Neural crest cell (in vitro differentiated cells): ENCODE measurements at places on chromosomes 1 and 21. TPM values are rescaled to one million over a fixed set of nuclear protein-coding genes. Genes with fewer than 3 reads are reported as not detected.

Gene ITLN2
- 0.35 TPM in 1 of 2 replicates, not detected in the other for total RNA-seq

Gene TFF2
- total RNA-seq: not detected in 2 replicates

Gene IGSF9
- 23.9 and 24.5 TPM in 2 replicates for total RNA-seq

Gene CD160
- not detected in 2 replicates for total RNA-seq

Gene MYOCOS
- 0.14 and 0.21 TPM in 2 replicates for total RNA-seq

Gene CAMK2N1
- 31.4 and 34.7 TPM in 2 replicates for total RNA-seq

Gene MX2
- not detected in 2 replicates for total RNA-seq

Gene NPPB
- total RNA-seq: not detected in 2 replicates

Gene ARTN
- 0.89 and 1.0 TPM in 2 replicates for total RNA-seq

Gene FNDC10
- 14.3 and 14.5 TPM in 2 replicates for total RNA-seq

Gene FTCD
- total RNA-seq: 1.4 and 1.8 TPM in 2 replicates

Gene TSPEAR
- total RNA-seq: not detected in 2 replicates

Gene PPIE
- total RNA-seq: 51.3 and 56.2 TPM in 2 replicates

Gene GJC2
- total RNA-seq: 0.65 and 0.68 TPM in 2 replicates

Gene GBP4
- total RNA-seq: not detected in 2 replicates

Gene ANKRD65
- 0.66 and 0.89 TPM in 2 replicates for total RNA-seq

Gene GPA33
- total RNA-seq: not detected in 2 replicates

Gene ARPC5
- total RNA-seq: 87.0 and 94.6 TPM in 2 replicates

Gene ZNF695
- total RNA-seq: 21.4 and 21.8 TPM in 2 replicates

Gene CLCA4
- total RNA-seq: not detected in 2 replicates

Gene SLC35A3
- 12.0 and 12.6 TPM in 2 replicates for total RNA-seq

Gene MASP2
- 0.14 TPM in 1 of 2 replicates, not detected in the other for total RNA-seq

Gene PTGER3
- total RNA-seq: not detected in 2 replicates

Gene GPR37L1
- 0.05 TPM in 1 of 2 replicates, not detected in the other for total RNA-seq

Gene SHISA4
- total RNA-seq: 10.8 and 11.7 TPM in 2 replicates

Gene TBCE
- 28.2 and 33.3 TPM in 2 replicates for total RNA-seq

Gene OR2T11
- total RNA-seq: not detected in 2 replicates

Gene SPRR3
- total RNA-seq: not detected in 2 replicates
